ENCODE measurements at places on chromosomes 11 and 22.

DNA sequence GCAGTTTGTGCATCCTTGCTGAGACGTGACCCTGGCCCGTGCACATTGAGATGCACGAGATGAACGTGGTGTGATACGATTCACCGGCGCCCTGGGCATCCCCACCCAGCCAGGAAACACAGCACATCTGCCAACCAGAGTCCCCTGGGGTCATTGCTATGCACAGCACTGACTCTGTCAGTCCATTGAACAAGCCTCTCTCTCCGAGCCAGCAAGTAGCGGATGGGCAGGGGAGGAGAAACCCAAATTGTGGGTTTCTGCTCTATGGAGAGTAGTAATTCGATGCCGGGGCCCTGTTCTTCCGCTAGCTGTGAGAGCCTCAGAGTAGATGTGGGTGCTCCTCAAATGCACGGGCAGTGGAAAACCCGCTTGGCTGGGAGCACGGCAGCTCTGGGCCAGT lies 85.1 kb downstream of the ARHGAP8 start:
- DNase-seq = no peak

DNA sequence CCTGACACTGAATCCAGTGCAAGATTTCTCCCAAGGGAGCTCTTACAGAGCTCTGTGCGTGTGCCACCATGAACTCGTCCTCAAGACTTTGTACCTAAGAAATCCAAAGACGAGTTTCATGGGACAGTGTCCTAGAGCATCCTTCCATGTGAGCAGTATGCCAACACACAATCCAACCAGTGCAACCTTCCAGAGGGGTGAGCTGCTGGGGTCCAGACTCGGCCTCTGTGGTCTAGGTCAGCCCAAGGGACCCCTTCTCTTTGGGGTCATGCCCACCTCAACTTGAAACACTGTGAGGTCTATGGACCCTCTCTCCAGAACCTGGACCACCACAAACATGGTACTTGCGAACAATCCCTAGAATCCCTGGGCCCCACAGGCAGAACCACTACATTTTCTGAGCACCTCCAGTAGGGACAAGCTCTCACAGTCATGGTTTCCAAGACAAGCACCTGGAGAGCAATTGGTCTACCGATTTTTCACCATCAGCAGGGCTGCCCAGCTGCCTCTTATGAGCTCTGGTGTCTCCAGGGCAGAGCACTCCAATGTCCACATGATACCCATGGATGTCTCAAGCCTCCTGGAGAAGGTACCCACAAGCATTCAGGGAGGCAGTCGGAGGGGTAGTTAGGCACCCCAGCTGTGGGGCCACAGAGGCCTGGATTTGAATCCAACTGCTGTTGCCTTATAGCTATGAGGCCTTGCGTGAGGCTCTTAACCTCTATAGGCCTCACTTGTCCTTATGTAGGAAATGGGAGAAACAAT lies 7.7 kb downstream of the CHST1 start:
- DNase-seq = no peak

DNA sequence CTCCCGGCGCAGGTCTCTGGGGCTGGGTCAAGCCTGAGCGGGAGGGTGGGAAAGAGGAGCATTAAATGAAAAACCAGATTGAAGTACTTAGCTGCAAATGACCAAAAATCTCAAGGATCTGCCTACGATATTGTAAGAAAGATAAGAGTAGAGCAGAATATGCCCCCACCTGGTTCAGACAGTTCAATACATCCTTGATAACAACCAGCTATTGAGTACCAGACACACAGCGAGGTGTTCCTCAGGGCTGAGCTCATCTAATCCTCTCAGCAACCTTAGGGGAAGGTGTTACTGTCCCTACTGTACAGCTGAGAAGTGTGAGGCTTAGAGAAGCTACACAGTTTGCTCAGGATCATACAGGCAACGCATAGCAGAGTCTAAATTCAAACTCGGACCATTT lies 27.4 kb upstream of the HMGXB4 start:
- DNase-seq = no peak

- DNase-seq = no peak
These were observed 79.5 kb downstream of the SC5D start for GRCh38 chr11:121372028-121372427.

DNA sequence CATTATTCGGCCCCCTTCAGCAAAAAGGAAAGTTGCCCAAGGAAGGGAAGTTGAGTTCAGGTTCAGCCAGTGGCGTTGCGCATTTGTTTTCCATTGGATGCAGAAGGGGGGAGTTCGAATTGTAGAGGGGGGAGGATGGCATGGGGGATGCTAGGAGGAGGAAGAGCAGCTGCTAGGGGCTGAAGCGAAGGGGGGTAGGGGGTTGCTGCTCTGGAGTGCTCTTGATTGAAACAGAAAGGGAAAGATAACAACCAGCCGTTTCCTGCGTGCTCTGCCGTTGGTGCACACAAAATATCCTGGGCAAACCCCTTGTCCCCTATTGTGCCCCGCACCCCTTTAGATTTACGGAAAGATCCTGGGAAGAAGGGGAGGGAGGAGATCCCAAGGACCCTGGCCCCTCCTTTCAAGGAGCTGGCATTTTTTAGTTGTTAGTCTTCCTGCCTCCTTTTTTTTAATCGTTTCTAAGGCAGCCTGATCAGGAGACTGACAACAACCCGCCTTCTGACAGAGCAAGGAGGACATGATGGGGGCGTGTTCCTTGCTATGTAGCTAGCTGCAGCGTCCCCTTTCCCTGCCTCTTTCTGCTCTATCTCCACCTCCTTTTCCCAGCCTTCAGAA lies 2.1 kb downstream of the KMT2A start:
- peak; percentile 21 for DNase-seq

- no peak for DNase-seq
These were observed 63.3 kb downstream of the SYN3 start for GRCh38 chr22:32994898-32995297.

DNA sequence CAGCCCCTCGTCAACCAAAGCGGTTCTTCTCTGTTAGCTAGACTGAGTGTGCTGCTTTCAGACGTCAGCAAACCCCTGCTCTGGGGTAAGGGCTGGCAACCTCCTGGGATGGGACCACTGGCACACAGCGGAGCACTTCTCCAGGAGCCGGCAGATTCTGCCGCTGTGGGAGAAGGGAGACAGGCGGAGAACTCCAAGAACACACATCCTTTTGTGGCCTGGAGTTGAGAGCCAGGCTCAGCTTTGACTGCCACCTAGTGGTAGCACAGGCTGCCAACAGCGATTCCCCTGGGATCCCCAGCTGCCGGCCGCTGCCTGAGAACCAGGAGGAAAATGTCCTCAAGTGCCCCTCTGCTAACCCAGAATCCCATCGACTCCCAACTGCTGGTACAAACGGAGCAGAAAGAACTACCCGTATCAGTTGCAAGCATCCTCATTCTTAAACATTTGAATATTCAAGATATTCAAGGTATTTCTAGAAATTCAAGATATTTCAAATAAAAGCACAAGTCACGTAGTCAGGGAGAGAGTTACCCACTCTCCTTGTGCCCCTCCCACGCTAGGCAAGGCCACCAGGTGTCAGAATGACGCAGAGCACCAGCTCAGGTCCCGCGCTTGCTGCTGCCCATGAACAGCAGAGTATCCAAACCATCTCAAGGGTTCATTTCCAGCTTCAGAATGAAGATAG lies 4.9 kb downstream of the LTO1 start:
- DNase-seq = peak; percentile 8

DNA sequence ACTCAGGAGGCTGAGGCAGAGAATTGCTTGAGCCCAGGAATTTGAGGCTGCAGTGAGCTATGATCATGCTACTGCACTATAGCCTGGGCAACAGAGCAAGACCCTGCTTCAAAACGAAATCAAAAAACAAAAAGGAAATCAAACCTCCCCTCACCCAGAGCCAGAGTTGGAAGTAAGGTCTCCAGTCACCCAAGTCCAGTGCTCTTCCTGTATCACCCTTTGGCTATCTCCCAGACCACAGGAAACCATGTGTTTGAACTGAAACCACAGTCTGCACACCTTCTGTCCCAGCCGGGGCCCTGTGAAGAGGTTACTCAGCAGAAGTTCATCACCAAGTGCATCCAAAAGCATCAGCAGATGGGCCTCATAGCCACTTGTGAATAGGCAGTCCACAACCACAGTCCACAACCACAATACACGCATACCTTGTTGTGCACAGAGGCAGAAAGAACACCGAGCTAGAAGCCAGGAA lies 4.6 kb downstream of the MYH9 start:
- no peak for DNase-seq
